ENCODE measurements at places on chromosomes 12 and 14.

DNA sequence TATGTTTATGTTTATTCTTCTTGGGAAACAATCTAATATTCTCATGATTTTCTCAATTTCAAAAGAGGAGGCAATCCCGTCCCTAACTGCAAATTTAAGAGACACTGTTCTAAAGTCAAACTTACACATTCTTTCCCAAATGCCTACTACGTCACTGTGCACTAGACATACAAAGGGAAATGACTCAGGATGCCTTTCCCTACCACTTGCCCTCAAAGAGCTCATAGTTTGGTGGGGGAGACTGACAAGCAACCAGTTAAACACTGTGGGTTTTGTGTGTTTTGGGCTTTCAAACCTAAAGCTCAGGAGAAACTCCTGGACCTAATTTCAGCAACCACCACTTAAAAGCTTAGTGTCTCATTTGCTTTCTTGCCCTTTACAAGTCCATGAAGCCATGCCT, 58.4 kb downstream of the ATP2B1 start:
- no peak for DNase-seq

DNA sequence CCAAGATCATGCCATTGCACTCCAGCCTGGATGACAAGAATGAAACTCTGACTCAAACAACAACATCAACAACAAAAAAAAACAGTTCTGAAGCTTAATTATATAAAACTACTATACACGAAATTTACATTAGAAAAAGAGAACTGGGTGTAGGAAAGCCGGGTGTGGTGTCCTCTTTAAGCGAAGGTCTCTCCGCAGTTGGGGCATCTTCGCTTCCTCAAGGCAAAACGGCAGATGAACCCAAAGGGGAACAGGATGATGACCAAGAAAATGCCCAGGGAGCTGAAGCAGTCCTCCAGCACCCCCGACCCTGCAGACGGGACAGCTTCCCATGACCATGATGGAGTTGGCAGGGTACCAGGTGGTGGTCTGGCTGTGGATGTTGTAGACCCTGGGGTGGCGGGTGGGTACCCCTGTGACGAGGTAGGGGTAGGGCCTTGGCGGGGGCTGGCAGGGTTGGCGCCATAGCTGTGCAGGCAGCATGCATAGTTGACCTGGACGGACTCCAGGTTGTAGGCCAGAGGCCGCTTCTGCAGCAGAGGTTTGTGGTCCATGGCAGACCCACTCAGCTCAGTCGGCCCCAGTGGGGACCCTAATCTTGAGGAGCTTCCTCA, 18.2 kb upstream of the BCAT1 start:
- DNase-seq = no peak

DNA sequence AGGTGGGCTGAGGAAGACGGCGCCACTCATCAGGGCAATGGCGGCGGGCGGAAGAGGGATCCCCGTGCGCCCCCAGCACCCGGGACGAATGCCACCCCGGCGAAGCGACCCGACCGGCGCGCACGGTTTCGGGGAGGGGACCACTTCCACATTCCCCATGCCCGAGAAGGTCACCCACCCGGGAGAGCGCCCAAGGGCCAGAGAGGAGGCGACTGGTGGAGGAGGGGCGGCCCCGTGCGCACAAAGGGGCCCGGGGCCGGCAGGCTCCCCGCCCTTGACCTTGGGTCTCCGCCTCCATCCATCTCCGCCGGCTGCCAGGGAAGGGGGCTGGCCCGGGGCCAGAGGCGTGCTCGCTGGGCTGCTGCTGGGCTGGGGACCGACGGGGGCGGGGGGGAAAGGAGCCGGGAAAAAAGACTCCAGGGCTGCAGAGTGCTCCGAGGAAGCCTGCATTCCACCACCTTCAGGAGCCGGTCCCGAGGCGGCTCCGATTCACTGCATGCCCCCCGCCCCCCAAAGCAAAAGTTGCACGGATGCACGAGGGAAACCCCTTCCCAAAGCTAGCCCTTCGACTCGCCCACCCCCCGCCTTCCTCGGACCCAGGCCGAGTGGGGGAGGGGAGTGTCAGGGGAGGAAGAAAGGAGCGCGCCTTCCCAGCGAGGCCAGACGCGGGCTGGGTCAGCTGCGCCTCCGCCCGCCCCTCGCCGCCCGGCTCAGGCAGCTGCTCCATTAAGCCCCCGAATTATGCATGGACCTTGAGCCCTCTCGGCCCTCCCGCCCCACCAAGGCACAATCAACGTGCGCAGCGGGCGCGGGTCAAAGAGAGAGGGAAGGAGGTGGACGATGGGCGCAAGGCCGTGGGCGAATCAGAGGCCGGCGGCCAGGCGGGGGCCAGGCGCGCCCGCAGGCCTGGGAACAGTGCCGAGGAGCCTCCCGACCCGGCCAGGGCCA, 26.2 kb downstream of the BCL11B start:
- no peak for DNase-seq

- no peak for DNase-seq
Measured at GRCh38 chr12:109555431-109556315, 17.6 kb downstream of the MMAB start.

DNA sequence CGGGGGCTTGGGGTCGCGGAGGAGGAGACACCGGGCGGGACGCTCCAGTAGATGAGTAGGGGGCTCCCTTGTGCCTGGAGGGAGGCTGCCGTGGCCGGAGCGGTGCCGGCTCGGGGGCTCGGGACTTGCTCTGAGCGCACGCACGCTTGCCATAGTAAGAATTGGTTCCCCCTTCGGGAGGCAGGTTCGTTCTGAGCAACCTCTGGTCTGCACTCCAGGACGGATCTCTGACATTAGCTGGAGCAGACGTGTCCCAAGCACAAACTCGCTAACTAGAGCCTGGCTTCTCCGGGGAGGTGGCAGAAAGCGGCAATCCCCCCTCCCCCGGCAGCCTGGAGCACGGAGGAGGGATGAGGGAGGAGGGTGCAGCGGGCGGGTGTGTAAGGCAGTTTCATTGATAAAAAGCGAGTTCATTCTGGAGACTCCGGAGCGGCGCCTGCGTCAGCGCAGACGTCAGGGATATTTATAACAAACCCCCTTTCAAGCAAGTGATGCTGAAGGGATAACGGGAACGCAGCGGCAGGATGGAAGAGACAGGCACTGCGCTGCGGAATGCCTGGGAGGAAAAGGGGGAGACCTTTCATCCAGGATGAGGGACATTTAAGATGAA, 630 bp downstream of the FOS start:
- no peak for DNase-seq

GRCh38 chr14:93051600-93052546, 63.9 kb downstream of the ITPK1 start:
- no peak for DNase-seq

DNA sequence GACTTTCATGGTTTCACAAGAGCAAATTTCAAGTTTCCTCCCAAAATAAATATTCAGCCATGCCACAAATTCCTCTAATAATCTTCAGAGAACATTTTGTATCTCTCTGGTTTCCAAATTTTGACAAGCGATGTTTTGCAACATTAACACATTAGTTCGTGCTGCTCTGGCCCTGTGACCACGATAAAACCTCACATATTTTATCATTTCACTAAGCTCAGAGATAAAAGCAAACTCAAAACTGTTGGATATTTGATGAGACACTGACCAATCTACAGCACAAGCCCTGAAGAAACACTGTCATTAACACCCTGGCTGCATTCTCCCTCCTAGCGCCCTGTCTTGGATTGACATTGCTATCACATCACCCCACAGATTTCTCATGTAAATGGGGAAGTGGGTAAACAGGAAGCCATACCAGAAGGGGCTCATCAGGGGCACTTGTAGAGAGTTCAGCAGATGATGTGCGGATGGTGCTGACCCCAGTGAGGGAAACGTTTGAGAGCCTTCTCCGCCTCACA, 264.3 kb downstream of the PRKD1 start:
- DNase-seq = no peak

- DNase-seq = no peak
Measured at GRCh38 chr14:47150267-47150666, 498.7 kb upstream of the RPL10L start.

GRCh38 chr12:47194501-47194900, 114.7 kb upstream of the AMIGO2 start:
- DNase-seq = no peak

DNA sequence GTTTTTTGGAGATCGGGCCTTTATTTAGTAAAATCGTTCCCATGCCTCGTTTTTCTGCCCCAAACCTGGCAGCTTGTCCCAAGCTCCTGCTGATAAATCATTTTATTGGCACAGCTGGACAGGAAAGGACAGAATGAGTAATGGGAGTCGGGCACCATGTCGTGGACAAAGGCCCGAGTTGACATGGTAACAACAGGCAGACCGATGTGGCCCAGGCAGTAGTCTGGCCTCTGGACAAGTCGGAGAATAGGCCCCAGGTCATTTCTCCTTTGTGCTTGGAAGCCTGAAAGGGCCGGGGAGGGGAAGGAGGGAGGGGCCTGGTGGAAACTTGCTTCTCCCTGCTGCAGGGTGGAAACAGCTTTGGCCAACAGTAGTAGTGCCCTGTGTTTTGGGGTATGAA, 234.9 kb downstream of the SUDS3 start:
- no peak for DNase-seq

GRCh38 chr14:85118274-85118673, 411.7 kb upstream of the FLRT2 start:
- no peak for DNase-seq

DNA sequence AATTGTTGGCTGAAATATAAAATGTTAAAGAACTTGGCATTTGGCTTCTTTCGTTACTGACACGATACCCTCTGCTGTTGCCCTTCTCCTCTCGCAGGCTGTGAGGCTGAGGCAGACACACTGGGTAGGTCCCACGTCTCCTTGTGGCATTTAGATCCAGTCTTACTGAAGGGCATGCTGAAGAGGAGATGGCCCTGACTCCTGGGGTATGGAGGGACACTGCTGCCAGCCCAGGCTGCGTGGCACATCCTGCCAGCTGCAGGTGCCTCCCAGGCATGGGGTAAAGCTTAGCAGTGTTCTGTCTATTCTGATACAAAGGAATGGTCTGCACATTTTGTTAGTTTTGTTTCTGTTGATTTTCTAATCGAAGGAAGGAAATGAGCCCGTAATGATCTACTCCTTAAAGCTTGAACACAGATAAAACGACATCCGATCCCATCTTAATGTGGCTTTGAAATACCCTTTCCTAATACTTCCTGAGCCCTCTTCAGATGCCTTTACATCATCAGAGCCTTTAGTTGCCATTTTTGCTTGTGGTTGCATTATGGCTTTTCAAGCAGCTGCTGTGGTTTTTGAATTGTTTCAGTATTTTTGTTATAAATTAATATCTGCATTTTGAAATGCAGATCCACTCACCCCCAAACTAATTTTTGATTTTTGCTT, 61.1 kb downstream of the WDR20 start:
- DNase-seq = no peak

DNA sequence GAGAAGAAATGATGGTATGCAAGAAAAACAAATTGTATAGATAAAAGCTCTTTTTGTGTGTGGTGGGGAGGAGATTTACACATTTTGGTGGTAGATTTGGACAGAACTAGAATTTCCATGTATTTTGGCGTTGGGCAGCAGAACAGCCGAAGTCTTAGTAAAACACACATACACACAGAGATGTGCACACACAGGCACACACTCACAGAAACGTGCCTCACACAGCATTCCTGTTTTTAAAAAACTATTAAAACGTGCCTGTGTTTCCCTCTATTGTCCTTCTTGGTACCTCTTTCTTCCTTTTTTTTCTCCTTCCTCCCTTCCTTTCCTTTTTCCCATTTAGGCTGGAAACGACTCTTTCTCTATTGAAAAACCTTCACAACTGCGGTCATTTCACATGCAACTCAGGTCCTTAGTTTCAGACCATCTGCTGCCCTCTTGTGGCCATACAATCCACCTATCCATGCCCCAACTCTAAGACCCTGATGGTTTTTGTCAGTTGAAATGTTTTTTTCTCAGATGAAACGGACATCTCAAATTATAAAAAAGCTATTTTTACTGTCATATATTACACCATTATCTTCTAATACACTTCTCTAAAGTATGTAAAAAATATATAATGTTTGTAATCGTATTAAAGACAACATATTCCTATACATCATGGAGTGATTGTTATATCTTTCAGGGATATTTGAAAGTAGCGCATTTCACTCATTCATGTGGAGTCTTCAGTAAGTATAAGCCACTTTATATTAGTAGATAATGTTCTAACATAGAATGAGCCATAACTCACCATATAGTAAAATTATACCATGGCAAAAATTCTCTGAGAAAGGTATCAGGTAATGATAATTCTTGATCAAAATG, 386.7 kb upstream of the NOVA1 start:
- DNase-seq = peak; percentile 61

GRCh38 chr14:59236195-59236594, 47.7 kb downstream of the DAAM1 start:
- DNase-seq = no peak

DNA sequence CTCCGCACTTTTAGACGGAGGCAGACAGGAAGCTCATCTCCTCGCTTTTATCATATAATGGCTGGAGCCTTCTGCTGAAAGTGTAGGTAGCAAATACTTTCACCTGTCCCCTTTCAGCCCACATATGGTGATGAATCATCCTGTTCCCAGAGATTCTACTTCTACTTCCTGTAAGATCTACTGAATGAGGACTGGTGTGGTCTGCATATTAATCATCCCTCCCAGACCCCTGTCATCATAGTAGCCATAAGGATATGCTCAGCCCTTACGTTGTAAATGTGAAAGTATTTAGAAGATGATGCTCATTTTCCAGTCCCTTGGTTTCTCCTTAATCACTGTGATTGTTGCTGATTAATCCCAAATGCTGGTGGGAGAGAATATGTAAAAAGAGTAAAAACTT, 268.2 kb upstream of the GRIP1 start:
- DNase-seq = no peak

DNA sequence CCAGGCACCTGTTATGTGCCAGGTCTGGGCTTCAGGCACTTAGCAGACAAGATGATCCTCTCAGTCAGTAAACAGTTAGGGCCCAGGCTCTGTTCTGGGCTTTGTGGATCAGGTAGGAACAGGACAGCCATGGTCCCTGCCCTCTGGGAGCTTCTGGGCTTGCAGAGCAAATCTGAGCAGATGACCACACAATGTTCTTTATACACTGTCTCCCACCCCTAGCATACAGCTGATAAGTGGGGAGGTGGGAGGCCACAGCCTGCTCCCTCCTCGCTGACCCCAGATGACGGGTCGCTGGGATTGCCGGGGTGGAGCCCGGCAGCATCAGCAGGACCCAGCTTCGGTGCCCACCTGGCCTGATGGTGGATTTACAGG, 53.1 kb upstream of the RIN3 start:
- DNase-seq = no peak

DNA sequence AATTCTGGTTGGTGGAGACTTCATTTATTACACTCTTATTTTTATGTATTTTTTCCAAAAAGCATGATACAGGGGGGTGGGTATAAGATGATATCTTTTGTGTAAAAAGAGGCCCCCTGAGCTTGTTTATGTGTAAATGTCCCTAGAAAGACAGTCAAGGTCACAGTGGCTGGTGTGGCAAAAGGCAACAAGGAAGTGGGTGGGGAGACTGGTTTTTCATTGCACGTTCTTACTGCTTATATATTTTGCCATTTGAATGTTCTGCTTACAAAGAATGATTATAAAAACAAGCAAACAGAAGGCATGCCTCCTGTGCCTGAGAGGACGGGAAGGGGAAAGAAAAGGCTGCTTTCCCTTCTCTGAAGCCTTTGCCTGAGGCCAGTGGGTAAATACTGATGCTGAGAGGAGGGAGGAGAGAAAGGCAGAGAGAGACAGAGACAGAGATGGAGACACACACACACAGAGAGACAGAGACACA, 24.1 kb upstream of the ADIPOR2 start:
- no peak for DNase-seq

- no peak for DNase-seq
Measured at GRCh38 chr12:59833408-59833807, 237.6 kb downstream of the SLC16A7 start.

- DNase-seq = peak; percentile 81
Measured at GRCh38 chr14:55458800-55459515, 18.5 kb upstream of the TBPL2 start.

Measured in epithelial cell of esophagus (primary cell).